Testis (tissue), 5 donors: ENCODE measurements at places on chromosomes 13 and 19.

DNA sequence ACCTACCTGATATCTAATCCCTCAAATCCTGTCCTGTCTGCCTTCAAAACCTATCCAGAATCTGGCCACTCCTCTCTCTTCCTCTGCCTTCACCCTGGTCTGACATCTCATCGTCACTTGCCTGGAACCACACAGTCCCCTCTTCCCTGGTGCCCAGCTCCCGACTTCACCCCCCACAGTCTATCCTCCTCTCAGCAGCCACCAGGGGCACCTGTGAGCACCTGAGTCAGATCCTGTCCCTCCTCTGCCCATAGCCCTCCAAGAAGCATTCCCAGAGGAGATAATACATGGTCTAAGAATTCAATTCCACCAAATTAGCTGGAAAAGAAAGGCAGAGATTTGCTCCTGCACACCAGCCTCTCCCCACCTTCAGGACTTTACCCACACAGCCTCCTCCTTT lies 48.9 kb downstream of the ZNRF4 start:
- H3K4me3 ChIP-seq, result no peak overlapping the region
- DNase-seq, result no peak
- no peaks in the 10 kb centered on the region for H3K36me3 ChIP-seq
- no peaks in the 10 kb centered on the region for H3K4me1 ChIP-seq
- no peak overlapping the region for H3K27ac ChIP-seq

DNA sequence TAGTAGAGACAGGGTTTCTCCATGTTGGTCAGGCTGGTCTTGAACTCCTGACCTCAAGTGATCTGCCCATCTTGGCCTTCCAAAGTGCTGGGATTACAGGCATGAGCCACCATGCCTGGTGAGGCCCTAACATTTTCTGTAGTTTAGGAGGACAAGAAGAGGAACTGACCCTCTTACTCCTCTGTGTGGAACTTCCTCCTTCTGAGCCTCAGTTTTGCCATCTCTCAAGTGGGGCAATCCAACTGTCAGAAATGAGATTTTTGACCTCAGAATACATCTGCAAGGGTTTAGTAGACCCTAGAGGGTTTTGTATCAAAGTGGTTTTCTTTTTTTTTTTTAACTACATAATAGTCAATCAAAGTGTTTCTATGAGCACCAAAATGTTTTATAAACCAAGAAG lies 2.4 kb downstream of the DKKL1 start:
- DNase-seq, result no peak
- H3K27ac ChIP-seq, result no peak overlapping the region
- H3K36me3 ChIP-seq, result no peaks in the 10 kb centered on the region
- no peaks in the 10 kb centered on the region for H3K27me3 ChIP-seq
- no peak overlapping the region for H3K4me3 ChIP-seq
- H3K4me1 ChIP-seq, result peaks cover 13% of the 10 kb centered on the region

GRCh38 chr13:42412812-42413483 lies 141.0 kb downstream of the AKAP11 start:
- no peak overlapping the region for H3K27ac ChIP-seq
- H3K27me3 ChIP-seq, result no peaks in the 10 kb centered on the region
- no peaks in the 10 kb centered on the region for H3K36me3 ChIP-seq
- no peak overlapping the region for H3K4me3 ChIP-seq
- DNase-seq, result no peak
- H3K4me1 ChIP-seq, result no peaks in the 10 kb centered on the region

- no peaks in the 10 kb centered on the region for H3K27me3 ChIP-seq
- H3K27ac ChIP-seq, result no peak overlapping the region
- H3K36me3 ChIP-seq, result no peaks in the 10 kb centered on the region
- no peak for DNase-seq
These were observed 27.5 kb downstream of the UQCRFS1 start for GRCh38 chr19:29185427-29185826.

DNA sequence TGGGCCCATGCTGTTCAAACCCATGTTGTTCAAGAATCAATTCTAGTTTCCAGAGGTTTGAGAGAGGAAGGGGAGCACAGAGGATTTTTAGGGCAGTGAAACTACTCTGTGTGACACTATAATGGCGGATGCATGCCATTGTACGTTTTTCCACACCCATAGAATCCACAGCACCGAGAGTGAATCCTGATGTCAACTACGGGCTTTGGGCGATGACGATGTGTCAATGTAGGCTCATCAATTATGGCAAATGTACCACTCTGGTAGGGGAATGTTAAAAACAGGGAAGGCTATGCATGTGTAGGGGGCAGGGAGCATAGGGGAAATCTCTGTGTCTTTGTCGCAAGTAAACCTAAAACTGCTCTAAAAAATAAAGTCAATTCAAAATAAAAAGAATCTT lies 70.7 kb upstream of the UBAC2 start:
- H3K27ac ChIP-seq, result no peak overlapping the region
- no peak for DNase-seq
- H3K36me3 ChIP-seq, result no peaks in the 10 kb centered on the region
- H3K4me3 ChIP-seq, result no peak overlapping the region
- no peaks in the 10 kb centered on the region for H3K27me3 ChIP-seq

DNA sequence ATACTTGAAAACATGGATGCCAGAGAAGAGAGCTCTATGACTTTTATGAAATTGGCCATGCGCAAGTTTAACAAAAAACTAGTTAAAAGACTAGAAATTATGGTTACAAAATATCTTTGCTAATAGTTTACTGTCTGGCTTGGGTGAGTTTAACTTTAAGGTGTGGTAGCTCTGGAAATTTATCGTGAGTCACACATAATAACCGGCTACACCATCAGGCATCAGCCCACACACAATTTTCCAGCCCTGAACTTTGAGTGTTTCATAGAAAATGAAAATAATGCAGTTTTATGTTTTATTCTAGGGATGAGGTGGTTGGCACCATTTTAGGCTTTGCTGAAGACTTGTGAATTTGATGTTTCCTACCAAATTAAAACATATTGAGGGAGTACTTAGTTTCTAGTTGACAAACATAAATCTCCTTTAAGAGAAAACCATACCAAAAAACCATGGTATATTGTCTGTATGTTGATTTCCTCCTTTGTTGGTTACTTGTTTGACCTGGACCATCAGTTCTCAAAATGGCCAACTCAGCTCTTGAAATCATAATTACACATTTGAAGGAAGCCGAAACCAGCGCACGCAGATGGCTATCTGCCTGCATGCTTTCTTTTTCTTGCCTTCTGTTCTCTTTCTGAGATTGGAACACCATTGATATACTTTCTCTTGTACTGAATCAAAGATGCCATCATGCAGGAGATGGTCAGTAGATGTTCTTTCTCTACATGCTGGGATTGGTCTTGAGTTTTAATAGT lies 125.1 kb downstream of the AKAP11 start:
- DNase-seq, result no peak
- H3K4me3 ChIP-seq, result no peak overlapping the region
- no peak overlapping the region for H3K27ac ChIP-seq
- H3K36me3 ChIP-seq, result no peaks in the 10 kb centered on the region
- H3K4me1 ChIP-seq, result no peaks in the 10 kb centered on the region
- H3K27me3 ChIP-seq, result no peaks in the 10 kb centered on the region
